Neural progenitor cell (in vitro differentiated cells): ENCODE measurements at places on chromosomes 7 and 10. TPM values are rescaled to one million over a fixed set of nuclear protein-coding genes. Genes with fewer than 3 reads are reported as not detected.
A peak's percentile ranks its signal among the peaks of the same experiment; 100 is the strongest.

DNA sequence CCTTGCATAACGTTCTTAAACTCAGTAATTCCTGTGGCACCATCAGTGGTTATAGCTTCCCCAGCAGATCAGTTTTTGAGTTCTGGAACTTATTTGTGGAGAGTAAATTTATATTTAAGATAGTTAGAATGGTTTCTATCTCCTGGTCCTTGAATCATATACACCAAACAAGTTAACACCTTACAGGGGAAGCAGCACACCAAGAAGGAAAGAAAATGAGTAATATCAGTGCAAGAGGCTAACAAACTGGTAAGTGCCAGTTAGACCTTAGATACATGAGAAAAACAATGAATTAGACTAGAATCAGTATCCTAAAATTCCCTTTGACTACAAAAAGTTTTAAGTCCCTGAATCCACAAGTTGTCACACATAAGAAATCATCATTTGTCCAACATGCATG, 54.2 kb downstream of the ABI1 start:
- peaks cover 35% of the 10 kb centered on the region for H3K4me1 ChIP-seq
- H3K27ac ChIP-seq, result no peak overlapping the region
- no peak overlapping the region for H3K4me3 ChIP-seq
- H3K27me3 ChIP-seq, result no peaks in the 10 kb centered on the region
- H3K36me3 ChIP-seq, result no peaks in the 10 kb centered on the region

Gene TMEM26
- not detected in 2 replicates for total RNA-seq

DNA sequence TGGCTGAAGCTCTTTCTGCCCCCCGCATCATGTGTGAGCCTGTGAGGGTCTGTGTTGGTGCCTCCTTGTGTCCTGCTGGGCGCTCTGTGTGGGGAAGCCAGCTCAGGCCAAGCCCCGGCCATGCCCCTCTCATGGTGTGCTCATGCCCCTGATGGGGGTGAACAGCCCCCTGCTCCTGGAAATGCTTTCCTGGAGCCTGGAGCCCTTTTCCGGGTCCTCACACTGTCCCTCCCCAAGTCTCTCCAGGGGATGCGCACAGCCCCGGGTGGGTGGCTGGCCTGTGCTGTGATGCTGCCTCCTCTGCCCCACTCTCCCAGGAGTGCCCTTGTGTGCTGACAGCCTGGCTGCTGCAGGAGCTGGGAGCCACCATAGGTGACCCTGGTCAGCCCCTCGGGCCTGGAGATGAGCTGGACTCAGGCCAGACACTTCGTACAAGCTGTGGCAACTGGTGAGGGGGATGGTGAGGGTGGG, 20.8 kb upstream of the ZNF862 start:
- no peak overlapping the region for H3K27ac ChIP-seq
- no peak overlapping the region for H3K4me3 ChIP-seq
- no peaks in the 10 kb centered on the region for H3K27me3 ChIP-seq

DNA sequence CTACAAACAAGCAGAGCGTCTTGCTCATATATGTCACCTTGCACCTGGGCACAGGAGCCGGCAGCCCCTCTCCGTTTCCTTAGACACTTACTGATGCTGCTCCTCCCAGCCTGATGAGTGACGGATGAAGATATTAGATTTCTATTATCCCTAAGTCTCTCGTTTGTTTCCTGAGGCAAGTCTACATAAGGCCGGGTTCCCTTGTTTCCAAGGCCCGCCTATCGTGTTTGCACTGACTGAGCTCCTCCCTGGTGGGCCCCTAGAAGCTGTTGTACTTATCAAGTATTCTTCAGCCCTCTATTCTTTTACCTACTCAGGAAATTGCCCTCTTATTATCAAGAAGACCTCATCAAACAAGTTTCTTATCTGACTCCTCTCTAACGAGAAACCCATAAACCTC, 18.5 kb downstream of the SH3PXD2A start:
- no peak overlapping the region for H3K27ac ChIP-seq
- H3K27me3 ChIP-seq, result peaks cover 26% of the 10 kb centered on the region
- H3K36me3 ChIP-seq, result no peaks in the 10 kb centered on the region
- no peak overlapping the region for H3K4me3 ChIP-seq
- no peak for DNase-seq

Gene HABP2
- total RNA-seq, result not detected in 2 replicates

DNA sequence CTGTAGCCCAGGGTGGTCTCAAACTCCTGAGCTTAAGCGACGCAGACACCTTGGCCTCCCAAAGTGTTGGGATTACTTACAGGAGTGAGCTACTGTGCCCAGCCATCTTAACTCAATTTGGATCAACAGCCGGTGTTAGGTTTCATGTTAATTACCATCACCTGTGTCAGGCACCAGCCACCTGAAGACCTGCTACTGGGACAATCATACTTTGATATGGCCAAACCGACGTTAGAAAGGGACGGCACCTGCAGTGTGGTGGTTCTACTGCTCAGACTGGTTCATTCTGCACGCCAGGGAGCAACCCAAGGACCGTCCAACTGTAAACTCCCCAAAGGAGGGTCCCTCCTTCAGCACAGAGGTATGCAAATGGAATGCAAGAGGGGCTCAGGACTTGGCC, 74.2 kb upstream of the CYTH3 start:
- H3K27me3 ChIP-seq, result no peaks in the 10 kb centered on the region
- H3K4me3 ChIP-seq, result no peak overlapping the region
- no peaks in the 10 kb centered on the region for H3K4me1 ChIP-seq
- DNase-seq, result peak; percentile 13
- H3K27ac ChIP-seq, result no peak overlapping the region
